ENCODE measurements at places on chromosomes 4 and X.

GRCh38 chr4:3461515-3462291 lies 1.4 kb upstream of the DOK7 start:
- DNase-seq: no peak

- DNase-seq: peak; percentile 33
Measured at GRCh38 chrX:9988762-9989161, 21.6 kb downstream of the CLDN34 start.

DNA sequence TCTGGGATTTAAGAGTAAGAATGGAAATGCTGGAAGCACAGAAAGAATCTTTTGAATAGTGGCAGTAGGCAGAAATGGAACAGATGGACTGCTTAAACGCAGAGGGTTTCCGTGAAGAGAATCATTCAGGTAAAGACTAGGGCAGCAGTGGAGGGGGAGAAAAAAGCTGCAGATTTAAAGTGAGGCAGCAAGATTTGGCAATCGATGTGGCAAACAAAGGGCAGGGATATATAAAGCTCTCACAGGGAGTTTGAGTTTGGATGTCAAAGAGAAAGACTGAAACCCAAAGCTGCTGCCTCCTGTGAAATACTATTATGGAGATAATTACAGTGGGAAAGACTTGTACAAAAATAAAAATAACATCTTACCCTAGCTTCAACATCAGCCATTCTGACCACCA lies 384.0 kb downstream of the CENPC start:
- no peak for DNase-seq

- DNase-seq: peak; percentile 42
Measured at GRCh38 chr4:83036991-83037665, 2.1 kb downstream of the COPS4 start.

DNA sequence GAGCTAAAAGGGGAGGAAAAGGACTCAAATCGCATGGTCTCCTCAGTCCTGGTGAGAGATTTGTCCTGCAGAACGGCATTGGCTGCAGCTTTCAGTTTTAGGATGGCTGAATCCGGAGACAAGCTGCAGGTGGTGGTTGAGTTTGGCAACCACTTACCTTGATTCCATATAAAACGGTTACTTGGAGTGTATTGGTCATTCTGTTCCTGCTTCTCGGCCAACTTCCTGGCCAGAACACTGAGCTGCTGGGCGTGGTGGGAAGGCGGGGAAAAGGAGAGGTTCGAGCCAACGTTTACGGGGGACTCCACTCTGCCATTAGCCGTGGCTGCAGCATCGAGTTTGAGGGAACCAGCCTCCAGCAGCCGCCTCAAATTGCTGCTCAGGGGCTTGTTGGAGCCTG lies 36.1 kb downstream of the ZNF827 start:
- no peak for DNase-seq

Data from NAMALWA (cell line).